Omental fat pad (tissue), 4 donors: ENCODE measurements at places on chromosomes 13 and 19. TPM values are rescaled to one million over a fixed set of nuclear protein-coding genes. Genes with fewer than 3 reads are reported as not detected.

Gene DCT
- 1.0 TPM for total RNA-seq

- no peak for DNase-seq
Observed at GRCh38 chr19:6233827-6234511, 45.8 kb downstream of the MLLT1 start.

- DNase-seq: no peak
Observed at GRCh38 chr13:79910875-79911540, 429.9 kb downstream of the SPRY2 start.

DNA sequence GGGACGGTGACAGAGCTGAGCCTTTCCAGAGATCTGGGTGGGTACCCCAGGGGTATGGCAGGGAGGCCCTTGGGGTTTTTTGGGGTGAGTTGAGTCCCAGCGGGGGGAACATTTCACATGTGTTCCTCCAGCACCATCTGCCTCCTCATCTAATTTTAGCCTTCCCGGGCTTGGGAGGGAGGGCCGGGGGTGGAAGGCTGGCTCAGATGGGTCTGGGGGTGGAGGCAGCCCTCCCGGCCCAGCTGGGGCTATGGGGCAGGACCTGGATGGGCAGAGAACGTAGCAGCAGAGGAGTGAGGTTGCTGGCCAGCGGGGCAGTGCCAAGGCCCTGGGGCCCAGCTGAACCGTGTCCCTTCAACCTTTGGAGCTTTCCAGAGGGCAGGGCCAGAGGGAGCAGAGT is 23.5 kb downstream of the ADGRL1 start:
- no peak for DNase-seq

DNA sequence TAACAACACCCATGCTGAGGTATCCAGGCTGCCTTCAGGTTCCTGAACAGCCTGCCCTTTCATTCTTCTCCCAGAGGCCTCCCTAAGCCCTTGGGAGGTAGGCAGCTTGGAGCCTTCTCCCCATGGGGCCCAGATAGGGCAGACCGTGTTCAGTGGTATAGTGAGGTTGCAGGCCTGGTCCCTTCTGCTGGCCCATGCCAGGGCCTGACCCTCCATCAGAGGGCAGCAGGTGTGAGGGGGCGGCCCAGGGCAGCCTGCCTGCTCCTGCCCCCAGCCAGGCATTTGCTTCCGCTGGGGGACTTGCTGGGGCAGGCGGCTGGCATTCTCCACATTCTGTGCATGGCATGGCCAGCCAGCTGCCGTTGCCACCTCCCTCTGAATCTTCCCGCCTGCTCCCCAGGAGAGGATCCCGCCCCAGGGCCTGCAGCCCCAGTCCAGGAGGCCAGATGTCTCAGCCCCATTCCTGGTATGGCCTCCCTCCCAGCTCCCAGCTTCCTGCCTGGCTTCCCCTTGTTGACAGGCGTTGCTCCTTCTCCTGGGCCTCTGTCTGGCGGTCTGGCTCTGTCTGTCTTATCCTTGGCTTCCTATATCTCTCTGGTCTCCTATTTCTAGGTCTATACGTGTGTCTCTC is 8.9 kb downstream of the CIC start:
- DNase-seq: no peak

GRCh38 chr19:14544047-14544446 is 14.7 kb downstream of the TECR start:
- no peak for DNase-seq

GRCh38 chr13:43935878-43936277 is 56.2 kb downstream of the LACC1 start:
- DNase-seq: no peak

DNA sequence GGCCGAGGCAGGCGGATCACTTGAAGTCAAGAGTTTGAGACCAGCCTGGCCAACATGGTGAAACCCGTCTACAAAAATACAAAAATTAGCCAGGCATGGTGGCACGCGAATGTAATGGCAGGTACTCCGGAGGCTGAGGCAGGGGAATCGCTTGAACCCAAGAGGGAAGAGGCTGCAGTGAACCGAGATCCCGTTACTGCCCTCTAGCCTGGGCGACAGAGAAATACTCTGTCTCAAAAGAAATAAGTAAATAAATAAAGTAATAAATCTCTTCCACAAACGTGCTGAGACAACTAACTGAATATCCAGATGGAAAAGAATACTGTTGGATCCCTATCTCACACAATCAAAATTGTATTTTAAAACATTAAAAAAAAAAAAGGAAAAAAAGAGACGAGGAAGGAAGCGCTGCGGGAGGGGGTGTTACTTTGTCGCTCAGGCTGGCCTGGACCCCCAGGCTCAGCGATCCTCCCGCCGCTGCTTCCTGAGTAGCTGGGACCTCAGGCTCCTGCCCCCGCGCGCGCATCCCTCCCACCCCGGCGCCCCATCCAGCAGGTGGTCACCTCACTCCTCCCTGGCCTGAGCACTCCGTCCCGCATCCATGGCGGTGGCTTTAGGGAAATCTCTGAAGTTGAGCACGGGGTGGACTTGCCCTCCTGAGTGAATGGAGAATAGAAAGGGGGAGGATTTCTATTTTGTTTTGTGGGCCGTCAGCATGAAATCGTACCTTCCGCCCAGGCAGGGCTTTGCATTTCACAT is 628 bp upstream of the ZNF813 start:
- DNase-seq: no peak
